Activated T-cell treated with anti-CD3 and anti-CD28 coated beads for 4 hours (primary cell): ENCODE measurements at places on chromosomes 7 and 10.

DNA sequence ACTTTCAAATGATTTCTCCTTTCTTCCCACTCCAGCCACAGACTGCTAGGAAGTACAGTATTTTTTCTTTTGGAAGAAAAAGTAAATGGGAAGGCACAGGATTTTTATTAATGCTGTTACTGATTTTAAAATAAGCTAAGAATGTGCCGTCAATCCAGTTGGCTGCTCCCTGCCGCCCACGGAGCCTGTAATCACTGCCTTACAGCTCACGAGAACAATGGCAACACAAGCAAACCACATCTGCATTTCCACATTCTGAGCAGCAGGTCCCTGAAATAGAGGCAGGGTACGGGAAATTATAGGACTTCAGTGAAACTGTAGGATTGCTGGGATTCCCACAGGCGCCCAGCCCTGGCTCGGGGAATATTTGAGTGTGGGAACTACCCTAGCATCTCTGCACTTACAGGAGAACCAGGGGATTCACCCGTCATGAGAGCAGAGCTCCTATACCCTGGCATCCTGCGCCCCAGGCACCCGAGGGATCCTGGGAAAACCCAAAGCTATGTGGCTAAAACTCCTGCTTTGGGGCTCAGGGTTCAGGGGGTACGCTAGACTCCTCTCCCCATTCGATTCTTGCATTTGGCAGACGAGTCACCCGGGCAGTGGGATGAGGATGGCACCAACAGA lies 72.9 kb upstream of the TNS3 start:
- DNase-seq: no peak

- no peak for DNase-seq
These were observed at the start of gene GPR141 for GRCh38 chr7:37683246-37684120. Gene GPR141, plus strand, starts transcription at chr7:37683766. Its CDS starts 56,628 bp downstream, at chr7:37740394.

DNA sequence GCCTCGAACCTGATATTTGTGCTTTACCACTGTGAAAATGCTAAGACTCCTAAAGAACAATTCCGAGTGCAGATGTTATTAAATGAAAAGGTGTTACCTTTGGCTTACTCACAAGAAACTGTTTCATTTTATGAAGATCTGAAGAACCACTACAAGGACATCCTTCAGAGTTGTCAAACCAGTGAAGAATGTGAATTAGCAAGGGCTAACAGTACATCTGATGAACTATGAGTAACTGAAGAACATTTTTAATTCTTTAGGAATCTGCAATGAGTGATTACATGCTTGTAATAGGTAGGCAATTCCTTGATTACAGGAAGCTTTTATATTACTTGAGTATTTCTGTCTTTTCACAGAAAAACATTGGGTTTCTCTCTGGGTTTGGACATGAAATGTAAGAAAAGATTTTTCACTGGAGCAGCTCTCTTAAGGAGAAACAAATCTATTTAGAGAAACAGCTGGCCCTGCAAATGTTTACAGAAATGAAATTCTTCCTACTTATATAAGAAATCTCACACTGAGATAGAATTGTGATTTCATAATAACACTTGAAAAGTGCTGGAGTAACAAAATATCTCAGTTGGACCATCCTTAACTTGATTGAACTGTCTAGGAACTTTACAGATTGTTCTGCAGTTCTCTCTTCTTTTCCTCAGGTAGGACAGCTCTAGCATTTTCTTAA lies 47.7 kb downstream of the MINPP1 start:
- DNase-seq: no peak

- no peak for DNase-seq
These were observed 4.7 kb upstream of the EBF3 start for GRCh38 chr10:129968853-129969183.

DNA sequence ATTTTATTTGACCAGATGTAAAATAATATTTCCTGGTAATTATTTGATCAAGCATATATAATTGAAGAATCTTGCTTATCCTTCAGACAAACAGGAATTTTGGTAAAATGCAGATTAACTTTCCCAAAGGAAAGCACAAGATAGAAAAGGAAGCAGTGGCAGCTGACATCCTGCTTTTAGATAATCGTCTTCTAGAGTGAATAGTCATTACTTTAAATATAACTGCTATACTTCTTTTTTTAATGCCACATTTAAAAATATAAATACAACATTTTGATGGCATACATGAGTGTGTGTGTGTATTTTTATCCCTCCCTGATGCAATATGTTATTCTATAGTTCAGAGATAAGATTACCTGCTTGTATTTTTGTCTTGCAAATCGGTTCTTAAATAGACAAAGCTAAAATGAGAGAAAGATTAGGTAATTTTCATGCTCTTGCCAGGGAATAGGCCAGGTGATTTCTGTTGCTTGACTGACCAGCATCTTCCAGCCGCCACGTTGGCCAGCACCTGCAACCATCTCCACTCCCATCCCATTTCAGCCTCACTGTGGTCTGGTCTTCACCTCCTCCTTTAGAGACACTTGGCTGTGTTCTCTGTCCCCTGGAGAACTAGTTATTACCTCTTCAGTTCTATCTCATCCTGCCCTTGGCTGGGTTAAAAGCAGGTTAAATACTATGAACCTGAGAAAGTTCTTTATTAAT lies 58.1 kb downstream of the MDFIC start:
- DNase-seq: no peak

- no peak for DNase-seq
These were observed 93.6 kb downstream of the PRLHR start for GRCh38 chr10:118501637-118502440.

- DNase-seq: no peak
These were observed 143.8 kb downstream of the TEX36 start for GRCh38 chr10:125538947-125539731.

GRCh38 chr10:101152316-101152715 lies 21.2 kb downstream of the TLX1 start:
- DNase-seq: no peak

- no peak for DNase-seq
These were observed 85.2 kb downstream of the CHCHD3 start for GRCh38 chr7:132996581-132997242.

GRCh38 chr10:77970869-77971803 lies 44.6 kb upstream of the DLG5 start:
- no peak for DNase-seq

DNA sequence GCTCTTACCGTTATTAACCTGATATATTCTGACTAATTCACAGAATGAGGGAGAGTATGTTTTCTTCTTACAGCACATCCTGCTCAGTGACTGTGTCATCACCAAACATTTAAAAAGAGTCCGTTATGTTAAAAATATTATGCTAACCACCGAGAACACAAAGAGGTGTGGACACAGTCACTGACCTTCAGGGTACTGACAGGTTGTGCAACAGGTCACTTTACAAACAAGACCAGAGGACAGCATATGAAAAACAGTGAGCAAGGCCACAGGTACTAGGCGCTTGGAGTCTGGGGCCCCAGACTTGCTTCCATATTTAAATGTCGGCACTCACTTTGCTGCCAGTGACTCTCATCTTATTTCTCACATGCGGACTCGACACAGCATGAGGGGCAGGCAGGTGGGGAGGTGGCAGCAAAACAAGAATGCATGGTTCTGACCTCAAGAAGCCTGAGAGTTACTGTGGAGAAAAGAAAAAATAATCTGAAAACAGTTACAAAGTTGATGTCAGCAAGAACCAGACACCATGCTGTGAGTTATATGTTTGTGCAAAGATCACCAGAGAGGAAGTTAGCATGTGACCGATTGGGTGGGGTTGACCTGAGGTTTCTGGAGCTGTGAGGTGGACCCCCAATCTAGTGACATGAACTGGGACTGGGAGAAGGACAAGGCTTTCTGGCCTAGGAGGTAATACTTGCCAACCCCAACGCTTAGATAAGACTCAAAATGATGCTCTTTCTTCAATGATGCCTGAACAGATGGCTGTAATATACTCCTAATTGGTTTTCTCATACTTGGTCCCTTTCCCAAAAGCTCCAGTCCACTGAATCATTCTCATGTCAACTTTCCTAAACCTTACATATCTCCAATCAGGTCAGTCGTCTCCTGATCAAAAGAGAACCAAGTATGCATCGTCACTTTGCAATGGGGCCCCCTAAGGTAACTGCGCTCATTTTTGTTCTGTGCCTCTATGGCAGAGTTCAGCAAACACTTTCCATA lies 102.4 kb downstream of the HIPK2 start:
- DNase-seq: no peak

DNA sequence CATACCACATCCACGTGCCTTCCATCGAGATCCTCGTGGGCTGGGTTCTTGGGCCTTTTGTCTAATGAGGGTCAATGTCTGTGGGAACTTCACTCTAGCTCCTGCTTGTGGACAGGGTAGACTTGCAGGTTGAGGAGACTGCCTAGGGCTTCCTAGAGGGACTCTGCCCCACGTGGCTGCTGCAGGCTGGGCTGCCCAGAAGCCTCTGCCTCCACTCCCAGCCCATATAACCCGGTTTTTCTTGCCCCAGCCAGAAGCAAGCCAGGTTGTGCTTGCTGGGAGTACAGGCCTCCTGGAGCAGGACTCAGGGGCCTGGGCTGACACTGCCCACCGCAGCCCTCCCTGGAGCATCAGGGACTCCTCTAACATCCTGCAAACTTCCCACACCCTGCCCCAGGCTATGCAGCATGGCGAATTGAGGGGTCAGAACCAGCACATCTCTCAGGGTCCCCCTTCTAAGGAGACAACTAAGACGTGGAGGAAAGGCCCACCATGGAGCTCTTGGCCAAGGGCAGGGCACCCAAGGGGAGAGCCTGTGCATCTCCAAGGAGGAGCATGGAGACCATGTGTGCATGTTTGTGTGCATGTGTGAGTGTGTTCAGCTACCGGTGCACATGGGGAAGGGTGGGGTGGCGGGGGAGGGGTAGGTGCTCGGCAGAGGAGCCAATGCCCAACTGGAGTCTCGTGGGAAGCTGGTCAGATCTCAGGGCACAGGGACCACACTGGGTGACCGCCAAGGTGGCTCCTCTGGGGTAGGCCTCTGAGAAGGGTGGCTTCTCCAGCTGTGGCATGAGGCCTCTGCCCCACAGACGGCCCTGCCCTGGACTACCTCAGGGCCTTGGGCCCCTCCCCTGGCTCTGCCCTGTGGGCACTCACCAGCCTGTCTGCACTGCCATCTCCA lies 62.6 kb downstream of the RASGEF1A start:
- no peak for DNase-seq

- DNase-seq: no peak
These were observed 11.7 kb downstream of the NOBOX start for GRCh38 chr7:144391823-144392255.

- no peak for DNase-seq
These were observed 101.3 kb downstream of the THSD7A start for GRCh38 chr7:11730725-11731124.

- peak; percentile 56 for DNase-seq
These were observed 11.0 kb upstream of the LFNG start for GRCh38 chr7:2508327-2509215.

DNA sequence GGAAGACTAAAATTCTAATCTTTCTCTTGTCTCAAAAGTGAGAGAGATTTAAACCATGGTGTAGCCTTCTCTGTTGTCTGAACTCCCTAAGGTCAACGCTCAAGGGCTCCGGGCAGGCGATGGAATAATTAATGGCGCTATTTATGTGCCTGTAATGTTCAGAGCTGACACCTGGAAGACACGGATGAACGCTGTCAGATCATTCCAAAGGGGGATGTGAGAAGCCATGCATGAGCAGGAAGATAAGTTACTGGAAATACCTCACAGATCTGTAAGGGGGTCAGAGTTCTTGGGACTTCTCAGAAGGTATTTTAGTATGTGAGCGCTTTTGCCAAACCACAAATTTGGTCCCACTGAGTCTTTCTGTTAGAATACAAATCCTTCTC lies 73.3 kb upstream of the MTPN start:
- no peak for DNase-seq

DNA sequence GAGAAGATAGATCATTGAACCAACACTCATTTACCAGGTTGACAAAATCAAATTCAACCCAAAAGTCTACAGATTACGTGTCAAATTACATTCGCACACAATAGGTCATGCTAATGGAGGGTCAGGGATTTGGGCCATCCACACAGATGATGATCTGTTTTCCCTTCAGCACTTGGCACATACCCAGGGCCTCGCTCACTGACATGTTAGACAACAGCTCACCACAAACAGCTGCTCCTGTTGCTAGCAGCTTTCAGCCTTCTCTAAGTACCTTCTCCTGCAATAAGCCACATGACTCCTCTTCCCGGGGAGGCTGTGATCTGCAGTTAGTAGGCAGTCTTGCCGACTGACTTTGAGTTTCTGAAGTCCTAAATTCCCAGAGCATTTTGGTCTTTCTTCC lies 18.4 kb downstream of the NKX2-3 start:
- no peak for DNase-seq

- no peak for DNase-seq
These were observed 15.7 kb downstream of the UNCX start for GRCh38 chr7:1248143-1248915.

DNA sequence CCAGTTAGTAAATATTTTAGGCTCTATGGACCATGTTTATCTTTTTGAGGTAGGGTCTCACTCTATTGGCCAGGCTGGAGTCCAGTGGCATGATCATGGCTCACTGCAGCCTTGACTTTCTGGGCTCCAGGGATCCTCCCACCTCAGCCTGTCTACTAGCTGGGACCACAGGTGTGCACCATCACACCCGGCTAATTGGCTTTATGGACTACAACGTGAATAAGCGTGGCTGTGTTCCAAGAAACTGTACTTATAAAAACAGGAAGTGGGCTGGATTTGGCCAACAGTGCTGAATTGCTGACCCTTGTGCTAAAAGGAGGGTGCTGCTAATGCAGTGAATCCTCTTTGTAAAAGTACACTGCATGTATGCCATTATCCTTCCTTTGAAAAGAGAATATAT lies 111.7 kb upstream of the CDK13 start:
- DNase-seq: no peak

DNA sequence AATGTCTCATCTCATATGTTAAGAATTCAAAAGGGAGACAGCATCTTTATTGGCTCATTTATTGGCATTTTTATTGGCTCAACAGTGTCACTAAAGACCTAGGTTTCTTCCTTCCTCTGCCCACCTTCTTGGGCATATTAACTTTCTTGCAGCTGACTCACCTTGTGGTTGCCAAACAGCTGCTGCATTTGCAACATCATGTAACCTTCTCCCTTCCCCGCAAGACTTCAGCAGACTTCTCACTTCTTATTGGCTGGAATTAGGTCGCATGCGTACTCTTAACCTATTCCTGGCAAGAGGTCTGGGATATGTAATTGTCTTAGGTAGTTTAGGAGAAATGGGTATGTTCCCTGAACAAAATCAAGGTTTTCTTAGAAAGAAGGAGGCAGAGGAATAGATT lies 263.2 kb downstream of the POU6F2 start:
- DNase-seq: no peak

DNA sequence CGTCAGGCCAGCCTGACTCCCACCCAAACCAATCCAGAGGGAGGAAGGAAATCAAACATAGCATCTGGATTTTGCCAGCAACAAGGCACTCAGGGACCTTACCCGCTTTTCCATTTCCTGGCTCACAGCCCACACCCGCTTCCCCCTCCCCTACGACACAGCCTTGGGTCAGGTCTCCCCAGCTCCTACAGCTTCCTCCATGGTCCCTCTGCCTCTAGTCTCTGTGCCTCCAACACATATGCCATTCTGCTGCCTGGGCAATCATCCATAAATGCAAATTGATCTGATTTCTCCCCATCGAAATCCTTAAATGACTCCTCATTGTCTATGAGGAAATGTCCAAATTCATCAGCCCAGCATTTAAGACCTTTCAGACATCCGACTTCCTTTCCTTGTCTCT lies 53.2 kb upstream of the CUX1 start:
- DNase-seq: no peak

GRCh38 chr7:30173058-30173897 lies 38.5 kb downstream of the MTURN start:
- DNase-seq: no peak
